Stomach (tissue), 19 donors: ENCODE measurements at places on chromosomes 3 and 15.

DNA sequence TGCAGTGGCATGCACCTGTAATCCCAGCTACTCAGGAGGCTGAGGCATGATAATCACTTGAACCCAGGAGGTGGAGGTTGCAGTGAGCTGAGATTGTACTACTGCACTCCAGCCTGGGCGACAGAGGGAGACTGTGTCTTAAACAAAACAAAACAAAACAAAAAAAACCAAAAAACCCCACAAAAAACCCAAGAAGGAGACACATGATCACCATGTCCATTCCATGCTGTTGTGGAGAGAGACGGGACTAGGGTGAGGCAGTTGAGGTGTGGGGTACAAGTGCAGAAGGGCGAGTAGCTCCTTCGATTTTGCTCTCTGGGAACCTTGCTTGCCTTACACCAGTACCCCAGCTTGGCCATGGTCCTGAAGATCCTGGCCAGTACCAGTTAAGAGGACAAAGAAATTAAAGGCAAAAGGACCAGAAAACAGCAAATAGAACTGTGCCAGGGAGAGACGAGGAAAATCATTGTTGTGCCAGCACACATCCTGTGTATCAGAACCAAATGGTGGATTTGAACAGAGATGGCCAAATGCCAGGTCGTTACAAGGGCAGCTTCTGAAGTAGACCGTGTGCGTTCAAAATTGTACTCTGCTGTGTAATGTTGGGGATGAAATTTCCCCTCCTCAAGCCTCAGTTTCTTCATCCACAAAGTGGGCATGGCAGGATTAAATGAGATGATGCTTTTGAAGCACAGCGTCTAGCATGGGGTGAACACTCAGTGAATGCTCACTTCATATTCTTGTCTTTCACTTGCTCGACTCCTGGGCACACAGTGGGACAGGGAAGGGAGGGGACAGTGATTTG is 42.9 kb upstream of the CTSH start:
- no peak for DNase-seq

- DNase-seq, result peak; percentile 87
These were observed 32.3 kb upstream of the AMOTL2 start for GRCh38 chr3:134406331-134407238.

DNA sequence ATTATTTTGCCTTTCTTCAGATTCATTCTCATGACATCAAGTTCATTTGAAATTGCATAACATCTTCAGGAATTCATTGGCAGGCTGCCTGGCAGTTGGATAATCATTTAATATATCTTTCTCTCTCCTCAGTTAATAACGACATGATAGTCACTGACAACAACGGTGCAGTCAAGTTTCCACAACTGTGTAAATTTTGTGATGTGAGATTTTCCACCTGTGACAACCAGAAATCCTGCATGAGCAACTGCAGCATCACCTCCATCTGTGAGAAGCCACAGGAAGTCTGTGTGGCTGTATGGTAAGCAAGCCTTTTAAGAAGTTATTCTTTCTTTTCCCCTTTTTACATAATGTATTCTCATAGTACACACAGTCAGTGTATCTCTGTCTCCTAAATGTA is 38.2 kb downstream of the TGFBR2 start:
- DNase-seq, result peak; percentile 40

DNA sequence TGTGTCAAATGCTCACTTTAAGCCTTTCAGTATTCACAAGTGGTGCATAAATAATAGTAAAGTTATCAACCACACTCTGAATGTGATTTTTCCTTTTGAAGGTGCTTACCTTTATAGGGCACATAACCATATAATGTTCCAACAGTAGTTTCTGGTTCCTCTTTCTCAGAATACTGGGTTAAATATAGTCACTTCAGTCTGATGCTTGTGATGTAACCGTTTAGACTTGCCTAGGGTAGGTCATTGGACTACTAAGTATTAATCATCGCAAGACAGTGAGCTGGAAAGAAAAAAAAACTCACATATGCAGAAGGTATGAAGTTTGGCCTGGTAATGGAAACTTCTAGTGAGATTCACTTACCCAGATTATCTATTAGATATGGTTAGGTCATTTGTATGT is 1.9 kb downstream of the KBTBD8 start:
- DNase-seq, result no peak
